Umbilical cord (tissue), 2 donors: ENCODE measurements at places on chromosomes 6 and 20. TPM values are rescaled to one million over a fixed set of nuclear protein-coding genes. Genes with fewer than 3 reads are reported as not detected.

Gene PRELID3B
- 40.0 TPM for total RNA-seq

Gene IL17F
- not detected for total RNA-seq

Gene REM1
- not detected for total RNA-seq

Gene OR2H2
- total RNA-seq: 0.48 TPM

Gene PSMG4
- total RNA-seq: 34.9 TPM

Gene GTSF1L
- not detected for total RNA-seq

Gene HTR1B
- 17.1 TPM for total RNA-seq

Gene SLC35D3
- total RNA-seq: 0.72 TPM

Gene SLC22A1
- total RNA-seq: 1.7 TPM
